ENCODE measurements at places on chromosomes 5 and 9.

DNA sequence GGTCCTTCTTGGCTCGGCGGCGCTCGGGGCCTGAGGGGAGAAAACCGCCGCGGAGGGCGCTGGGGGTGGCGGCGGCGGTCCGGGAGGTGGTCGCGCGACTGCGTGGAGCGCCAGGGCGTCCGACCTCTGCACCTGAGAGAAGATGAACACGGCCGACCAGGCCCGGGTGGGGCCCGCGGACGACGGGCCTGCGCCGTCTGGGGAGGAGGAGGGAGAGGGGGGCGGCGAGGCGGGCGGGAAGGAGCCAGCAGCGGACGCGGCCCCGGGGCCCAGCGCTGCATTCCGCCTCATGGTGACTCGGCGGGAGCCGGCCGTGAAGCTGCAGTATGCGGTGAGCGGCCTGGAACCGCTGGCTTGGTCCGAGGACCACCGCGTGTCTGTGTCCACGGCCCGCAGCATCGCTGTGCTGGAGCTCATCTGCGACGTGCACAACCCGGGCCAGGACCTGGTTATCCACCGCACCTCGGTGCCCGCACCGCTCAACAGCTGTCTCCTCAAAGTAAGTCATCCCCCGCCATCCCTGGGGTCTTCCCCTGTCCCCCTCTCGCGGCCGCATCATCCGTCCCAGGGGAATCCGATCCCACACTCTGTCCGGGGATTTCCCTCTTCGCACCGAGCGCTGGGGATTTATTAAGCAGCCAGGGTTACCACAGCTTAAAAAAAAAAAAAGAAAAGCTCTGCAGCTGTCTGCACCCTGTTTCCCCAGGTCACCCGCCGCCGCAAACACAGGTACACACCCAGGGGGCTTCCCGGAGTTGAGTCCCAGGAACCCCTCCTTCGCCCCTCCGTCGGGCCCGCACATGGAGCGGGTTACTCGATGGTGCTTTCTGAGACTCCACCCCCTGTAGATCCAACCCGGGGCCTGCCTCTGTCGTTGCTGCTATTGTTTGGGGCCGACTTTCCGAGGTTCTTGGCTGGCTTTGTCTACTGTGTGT is at the start of gene GTF3C4:
GTF3C4 (plus strand) TSS at position 8 of the 935 bp plus-strand sequence; CDS start at position 143, 135 bp downstream.
- DNase-seq = peak; percentile 29

DNA sequence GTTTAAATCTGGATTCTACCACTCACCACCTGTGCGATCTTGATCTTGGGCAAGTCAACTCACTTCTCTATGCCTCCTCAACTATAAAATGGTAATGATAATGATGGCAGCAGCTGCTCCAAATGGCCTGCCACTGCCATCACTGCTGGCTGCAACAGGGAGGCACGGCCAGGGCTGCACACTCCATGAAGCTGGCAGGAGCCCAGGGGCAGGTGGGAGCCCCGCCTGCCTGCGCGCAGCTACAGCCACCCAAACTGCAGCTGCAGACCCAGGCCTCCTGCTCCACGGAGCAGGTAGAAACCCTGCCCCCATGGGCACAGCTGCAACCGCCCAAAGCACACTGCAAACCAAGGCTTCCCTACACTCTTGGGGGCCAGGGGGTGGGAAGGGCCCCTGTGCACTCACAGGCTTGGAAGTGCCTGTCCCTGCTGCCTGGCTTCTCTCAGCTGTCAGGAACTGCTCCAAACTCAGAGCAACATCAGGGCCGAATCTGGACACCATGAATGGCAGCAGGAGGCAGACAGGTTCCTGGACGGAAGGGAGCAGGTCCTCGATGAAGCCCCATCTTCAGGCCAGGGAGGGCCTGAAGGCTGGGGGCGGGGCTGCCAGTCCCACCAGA is 57.6 kb downstream of the PRELID2 start:
- no peak for DNase-seq

DNA sequence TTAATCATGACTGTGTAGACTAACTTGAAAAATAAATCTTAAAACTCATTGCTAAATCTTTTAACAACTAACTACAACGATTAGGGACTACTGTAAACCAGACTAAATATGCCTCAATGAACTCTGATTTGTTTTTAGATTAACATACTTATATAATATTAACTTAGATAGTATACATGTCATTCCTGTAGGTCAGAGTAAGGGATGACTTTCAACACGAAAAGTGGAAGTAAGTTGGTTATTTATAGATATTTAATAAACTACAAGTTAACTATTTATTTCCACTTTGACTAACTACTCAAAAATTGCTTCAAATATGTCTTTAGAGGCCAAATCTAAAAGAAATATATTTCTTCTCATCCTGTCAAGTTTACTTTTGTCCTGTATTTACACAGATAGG is 795.6 kb downstream of the PTPRD start:
- no peak for DNase-seq

- DNase-seq = no peak
Observed at GRCh38 chr5:153755913-153756500, 265.5 kb downstream of the GRIA1 start.

- no peak for DNase-seq
Observed at GRCh38 chr5:99272576-99272975, 343.8 kb upstream of the CHD1 start.

DNA sequence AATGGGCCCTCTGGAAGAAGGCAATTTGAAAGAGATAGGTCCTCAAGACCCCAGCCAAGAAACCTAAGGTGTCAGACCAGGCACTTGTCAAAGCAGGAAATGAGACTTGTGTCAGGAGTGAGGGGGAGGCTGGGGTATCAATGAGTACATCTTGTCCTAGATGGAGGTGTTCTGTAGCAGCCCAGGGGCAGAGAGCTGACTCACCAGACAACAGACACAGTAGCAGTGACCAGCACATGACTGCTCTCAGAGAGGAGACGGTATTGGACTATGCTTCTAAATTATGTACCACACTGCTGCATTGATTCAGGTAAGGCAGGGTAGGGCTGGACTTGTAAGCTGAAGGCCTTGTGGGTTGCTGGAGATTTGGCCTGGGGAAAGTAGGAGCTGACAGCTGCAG is 551.2 kb upstream of the KLF4 start:
- DNase-seq = no peak

- no peak for DNase-seq
Observed at GRCh38 chr9:14453286-14453685, 139.3 kb upstream of the NFIB start.

DNA sequence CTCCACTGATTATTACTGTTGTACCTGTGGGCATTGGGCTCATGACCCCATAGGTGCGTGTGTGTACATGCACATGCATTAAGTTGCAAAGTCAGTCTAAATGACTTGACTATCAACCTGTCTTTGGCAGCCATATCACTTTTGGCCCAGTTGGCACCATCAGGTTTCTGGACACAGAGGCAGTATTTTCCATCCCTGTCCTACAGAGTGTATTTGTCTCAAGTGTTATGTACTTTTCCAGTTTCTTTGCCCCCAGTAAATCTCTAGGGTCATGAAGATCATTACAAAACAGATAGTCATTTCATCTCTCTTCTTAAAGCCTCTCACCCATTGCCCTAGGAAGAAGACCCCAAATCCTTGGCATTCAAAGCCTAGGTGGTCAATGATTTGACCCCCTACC is 121.4 kb downstream of the C9orf152 start:
- DNase-seq = no peak

DNA sequence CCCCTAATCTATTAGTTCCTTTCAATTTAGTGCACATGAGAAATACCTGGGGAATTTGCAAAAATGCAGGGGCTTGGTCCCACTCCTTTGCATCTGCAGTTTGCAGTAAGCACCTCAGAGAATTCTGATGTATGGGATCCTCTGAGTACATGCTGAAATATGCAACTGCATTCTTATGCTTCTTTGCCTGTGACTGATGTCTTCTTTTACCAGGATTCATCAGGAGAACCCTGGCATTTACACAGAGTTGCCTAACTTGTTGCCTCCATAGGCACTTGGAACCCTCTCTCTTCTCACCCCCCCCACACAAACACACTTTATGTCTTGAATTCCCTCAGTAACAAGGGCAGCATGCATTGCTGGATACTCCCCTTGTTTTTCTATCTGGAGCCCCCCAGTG is 173.1 kb downstream of the KDM4C start:
- DNase-seq = no peak

GRCh38 chr9:27421577-27421976 is 102.5 kb upstream of the IFNK start:
- DNase-seq = no peak

All from activated T-helper 1 cell treated with anti-CD3 and anti-CD28 coated beads, Interleukin-2, amount 50 U/mL, for 16 hours (primary cell).